ENCODE measurements at places on chromosomes 7 and 10.

DNA sequence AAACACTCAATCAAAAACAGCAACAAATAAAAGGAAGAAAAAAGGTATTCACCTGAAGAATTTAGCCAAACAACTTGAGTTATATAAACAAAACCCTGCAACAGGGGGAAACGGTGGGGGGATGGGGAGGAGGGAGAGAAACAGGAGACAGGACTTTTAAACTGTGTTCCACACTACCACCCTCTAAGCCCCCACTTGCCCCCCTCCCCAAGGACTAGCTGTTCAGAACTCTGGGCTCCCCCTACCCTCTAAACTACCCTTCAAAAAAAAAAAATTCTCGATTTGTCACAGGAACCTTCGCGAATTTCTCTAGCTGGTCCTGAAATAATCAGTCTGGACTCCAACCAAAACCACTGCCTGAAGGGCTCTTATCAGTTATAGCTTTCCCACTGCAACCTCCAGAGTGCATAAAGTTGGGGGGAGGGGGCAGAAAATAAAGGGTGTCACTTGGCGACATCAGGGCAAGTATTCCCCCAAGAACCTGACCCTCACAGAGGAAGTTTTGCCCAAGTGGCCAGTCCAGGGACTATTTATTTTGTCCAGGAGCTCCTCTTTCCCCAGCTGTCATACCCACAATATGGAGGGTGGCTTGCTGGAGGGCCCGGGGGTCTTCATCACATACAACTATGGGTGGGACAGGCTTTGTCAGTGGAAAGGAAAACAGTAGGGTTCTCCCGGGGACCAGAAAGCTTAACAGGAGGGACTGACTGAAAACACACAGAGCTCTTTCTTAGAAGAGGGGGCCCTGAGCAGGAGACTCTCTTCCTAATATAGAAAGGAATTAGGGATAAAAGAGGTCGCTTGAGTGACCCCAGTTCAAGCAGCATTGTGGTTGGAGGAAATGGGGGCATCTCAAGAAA lies 1.3 kb downstream of the UBE2H start:
- DNase-seq: peak; percentile 31

- no peak for DNase-seq
Measured at GRCh38 chr10:126502441-126502840, 114.2 kb upstream of the ADAM12 start.

GRCh38 chr7:128962899-128963298 lies 25.2 kb downstream of the IRF5 start:
- no peak for DNase-seq

- no peak for DNase-seq
Measured at GRCh38 chr10:103842605-103843004, 12.8 kb downstream of the SH3PXD2A start.

DNA sequence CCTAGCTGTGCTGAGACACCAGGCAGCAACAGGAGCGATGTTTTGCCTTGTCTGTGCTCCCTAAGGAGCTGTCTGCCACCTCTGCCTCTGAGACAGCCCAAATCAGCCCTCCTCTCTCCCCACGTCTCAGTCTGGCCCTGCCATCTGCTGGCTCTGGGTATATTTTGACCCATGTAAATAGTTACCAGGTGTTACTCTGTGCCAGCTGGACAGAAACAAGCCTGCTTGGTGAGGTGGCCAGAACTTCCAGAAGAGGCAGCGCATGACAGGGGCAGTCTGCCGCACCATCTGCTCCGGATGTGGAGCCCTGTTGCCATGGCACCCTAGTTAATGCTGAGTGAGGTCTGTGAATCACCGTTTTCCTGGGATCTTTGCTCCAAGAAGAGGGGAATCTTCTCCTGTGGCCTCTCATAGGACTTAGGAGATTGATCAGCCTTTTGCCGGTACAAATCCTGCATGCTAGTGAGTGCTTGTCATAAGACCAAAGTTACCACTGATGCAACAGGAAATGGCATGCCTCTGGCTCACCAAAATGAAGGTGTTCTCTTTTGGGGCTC lies 31.8 kb downstream of the GSTO2 start:
- DNase-seq: no peak

DNA sequence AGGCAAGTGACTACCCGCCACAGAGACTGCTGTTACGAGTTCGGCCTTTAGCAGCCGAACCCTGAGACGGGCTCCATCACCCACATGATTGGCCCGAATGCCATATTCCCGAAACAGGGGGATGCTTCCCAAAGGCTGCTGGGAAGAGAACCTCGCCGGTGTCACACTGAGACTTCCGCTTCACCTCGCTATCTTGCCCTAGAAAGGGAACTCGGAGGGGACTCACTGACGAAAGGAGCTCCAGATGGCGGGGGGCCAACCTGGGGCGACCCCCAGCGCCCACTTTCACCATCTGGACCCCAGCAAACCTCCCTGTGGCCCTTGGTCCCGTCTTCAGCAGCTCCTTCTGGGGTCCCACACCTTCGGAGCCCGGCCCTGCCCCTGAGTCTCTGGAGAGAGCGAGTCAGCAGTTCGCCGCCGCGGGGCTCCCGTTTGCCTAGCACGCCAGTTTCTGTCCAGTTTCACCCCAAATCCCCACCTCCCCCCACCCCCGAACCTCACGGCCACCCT lies 529 bp downstream of the HPS1 start:
- DNase-seq: peak; percentile 59

- DNase-seq: no peak
Measured at GRCh38 chr7:94394109-94394436, 622 bp upstream of the COL1A2 start.

DNA sequence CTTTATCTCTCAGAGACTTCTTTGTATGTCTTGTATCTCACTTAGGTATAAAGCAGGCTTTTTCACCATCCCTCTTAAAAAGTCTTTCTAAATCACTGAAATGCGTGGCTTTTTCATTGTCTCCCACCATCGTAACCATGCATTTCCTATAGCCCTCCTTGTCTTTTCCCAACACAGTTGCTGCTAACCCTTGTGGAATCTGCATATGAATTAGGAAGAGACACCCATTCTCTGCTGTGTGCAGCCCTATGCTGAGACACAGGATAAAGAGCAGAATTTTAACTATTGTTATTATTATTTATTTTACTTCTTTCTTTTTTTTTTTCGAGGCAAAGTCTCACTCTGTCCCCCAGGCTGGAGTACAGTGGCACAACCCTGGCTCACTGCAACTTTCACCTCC lies 804.3 kb upstream of the COBL start:
- DNase-seq: no peak

DNA sequence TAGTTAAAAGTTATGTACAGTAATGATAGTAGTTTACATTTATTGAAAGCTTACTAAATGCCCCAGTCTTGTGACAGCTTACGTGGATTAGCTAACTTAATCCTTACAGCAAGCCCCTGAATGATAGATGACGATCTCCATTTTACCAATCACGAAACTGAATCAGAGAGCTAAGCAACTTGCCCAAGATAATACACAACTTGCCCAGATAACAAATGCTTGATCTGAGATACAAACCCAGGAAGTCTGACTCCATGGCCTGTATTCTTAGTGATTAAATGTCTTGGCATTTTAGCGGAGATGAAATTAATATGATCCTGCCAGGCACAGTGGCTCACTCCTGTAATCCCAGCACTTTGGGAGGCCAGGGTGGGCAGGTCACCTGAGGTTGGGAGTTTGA lies 46.9 kb upstream of the FMC1 start:
- DNase-seq: no peak

GRCh38 chr10:61911425-61911824 lies 9.9 kb downstream of the ARID5B start:
- DNase-seq: no peak

GRCh38 chr7:37285706-37286453 lies 162.8 kb downstream of the ELMO1 start:
- peak; percentile 28 for DNase-seq

- DNase-seq: peak; percentile 64
Measured at GRCh38 chr7:10646194-10646593, 327.5 kb upstream of the PHF14 start.

DNA sequence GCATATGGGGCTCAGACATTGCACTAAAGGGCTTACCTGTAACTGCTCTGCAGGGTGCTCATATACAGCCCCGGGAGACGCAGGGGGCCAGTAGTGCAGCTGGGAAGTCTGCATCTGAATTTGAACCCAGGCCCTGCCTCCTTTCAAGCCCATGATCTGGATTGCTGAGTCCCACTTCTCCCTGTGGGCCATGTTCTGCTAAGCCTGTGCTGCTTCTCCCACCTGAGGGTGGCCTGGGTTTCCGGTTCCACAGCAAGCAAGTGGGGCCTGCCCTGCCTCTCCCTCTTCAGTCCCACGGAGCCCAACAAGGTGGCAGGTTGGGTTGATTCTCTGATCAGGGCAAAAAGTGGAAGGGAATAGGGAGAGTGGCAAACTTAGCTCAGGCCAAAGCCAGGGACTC lies 56.6 kb upstream of the GDF10 start:
- DNase-seq: no peak

DNA sequence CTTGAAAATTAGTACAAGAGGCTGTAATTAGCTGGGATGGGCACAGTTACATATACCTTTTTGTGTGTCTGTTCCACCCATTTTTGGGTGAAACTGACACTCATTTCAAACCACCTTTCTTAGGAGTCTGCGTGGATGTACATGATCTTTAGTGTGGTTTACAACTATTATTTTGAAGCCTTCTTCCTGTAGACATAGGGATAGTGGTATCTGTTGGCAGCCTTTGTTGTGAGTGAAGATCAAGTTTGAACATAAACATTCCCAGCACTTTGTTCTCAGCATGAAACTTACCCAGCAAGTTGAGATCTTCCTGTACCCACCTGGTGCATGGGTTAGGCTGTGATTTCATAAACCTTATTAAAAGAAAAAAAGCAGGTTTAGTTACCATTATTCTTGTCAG lies 2.0 kb downstream of the BAG3 start:
- DNase-seq: no peak

DNA sequence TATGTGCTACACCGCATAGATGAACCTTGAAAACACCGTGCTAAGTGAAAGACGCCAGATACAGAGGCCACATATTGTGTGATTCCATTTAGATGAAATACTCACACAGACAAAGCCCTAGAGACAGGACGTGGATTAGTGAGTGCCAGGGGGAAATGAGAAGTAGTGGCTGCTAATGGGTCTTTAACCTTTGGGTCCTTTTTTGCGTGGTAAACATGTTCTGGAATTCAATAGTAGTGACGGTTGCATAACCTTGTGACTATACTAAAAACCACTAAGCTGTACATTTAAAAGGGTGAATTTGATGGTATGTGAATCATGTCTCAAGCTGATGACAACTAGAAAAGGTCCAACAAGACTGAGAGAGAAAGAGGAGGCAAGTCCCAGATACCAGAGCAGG lies 15.6 kb downstream of the SMKR1 start:
- DNase-seq: no peak

- peak; percentile 28 for DNase-seq
Measured at GRCh38 chr10:26540601-26541000, 102.5 kb downstream of the APBB1IP start.

DNA sequence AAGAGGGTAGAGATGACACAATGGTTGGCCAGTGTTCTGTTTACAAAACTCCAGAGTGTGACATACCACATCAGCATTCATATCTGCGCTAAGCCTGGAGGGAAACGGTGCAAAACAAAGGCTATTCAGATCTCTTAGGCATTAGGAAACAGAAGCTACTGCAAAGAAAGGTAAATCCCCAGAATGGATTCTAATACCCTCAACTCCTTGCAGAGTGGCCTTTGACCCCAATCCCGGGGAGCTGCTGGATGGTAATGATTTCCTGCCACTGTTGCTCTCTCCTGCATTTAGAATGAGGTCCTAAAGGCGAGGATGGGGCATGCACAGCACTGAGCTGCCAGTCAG lies 65.2 kb downstream of the AOAH start:
- no peak for DNase-seq

DNA sequence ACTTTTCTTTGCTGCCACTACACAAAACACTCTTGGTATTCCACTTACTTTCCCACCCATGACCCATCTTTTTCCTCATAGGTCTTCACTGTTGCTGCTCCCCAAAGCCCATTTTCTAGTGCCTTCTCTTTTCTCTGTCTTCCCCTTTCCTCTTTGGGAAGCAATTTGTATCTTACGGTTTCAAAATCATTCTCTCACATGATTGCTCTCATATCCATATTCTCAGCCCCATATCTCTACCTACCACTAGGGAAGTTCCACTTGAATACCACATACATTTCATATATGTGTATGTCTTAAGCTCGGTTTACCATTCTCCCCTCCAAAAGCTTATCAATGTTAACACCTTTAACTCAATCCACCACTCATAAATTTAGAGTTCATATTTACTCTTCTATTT lies 3.2 kb upstream of the UBE2D1 start:
- DNase-seq: no peak

DNA sequence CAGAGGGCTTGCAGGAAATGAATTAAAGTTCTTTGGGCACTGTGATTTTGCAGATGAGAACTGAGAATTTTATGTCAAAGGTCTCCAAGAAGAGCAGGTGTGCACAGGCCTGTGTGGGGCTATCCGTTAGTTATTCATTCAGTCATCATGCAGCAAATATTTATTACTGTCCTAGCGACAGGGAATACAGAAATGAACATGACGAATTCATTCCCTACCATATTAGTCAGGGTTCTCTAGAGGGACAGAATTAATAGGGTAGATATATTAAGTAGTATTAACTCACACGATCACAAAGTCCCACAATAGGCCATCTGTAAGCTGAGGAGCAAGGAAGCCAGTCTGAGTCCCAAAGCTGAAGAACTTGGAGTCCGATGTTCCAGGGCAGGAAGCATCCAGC lies 2.9 kb upstream of the MMP21 start:
- no peak for DNase-seq

DNA sequence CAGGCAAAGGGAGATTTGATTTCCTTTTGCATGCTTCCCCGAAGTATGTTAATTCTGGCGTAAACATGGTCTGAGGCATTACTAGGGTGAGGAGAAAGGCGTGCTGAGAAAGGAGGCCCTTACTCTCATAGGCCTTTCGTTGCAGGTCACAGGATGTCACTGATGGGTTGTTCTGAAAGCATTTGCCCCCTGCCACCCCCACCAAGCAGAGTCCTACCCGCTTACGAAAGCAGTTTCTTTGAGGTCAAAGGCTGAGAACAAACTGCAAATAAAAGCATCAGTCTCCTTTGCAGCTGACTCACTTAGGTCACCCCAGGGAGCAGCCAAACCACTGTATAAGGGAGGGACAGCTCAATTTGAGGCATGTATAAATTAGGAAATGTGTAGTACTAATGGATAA lies 57.1 kb downstream of the BPGM start:
- no peak for DNase-seq

GRCh38 chr7:117775801-117776200 lies 97.4 kb downstream of the CTTNBP2 start:
- DNase-seq: peak; percentile 41

DNA sequence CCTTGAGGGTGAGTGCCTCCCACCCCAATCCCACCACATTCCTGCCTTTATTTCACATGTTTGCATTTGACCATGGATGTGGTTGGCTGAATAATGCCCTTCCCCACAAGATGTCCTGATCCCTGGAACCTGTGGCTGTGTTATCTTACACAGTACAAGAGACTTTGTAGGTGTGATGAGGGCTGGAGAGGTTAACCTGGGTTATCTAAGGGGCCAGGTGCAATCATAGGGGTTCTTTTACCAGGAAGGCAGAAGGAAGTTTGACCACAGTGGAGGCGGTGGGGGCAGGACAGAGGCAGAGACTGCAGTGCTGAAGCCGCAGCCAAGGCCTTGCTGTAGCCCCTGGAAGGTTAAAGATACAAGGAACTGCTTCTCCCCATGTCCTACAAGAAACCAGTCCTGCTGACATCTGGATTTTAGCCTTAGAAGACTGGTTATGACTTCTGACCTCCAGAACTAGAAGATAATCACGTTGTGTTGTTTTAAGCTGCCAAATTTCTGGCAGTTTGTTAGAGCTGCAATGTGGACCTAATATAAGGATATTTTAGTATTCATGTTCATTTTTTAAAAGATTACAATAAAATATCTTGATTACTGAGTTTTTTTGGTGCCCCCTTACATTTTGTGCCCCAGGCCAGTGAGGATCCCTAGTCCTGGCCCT lies 136.6 kb downstream of the ARHGAP22 start:
- DNase-seq: peak; percentile 71

GRCh38 chr7:38190011-38190410 lies 12.0 kb downstream of the STARD3NL start:
- no peak for DNase-seq
